ENCODE measurements at places on chromosomes 6 and 20. TPM values are rescaled to one million over a fixed set of nuclear protein-coding genes. Genes with fewer than 3 reads are reported as not detected.

The PNPLA1 gene
- 2.2 TPM for polyA plus RNA-seq

The PRDM13 gene
- polyA plus RNA-seq, result not detected

The ARMH2 gene
- not detected for polyA plus RNA-seq

The NAPB gene
- polyA plus RNA-seq, result 5.0 TPM

The IL17F gene
- polyA plus RNA-seq, result not detected

The ZNF318 gene
- polyA plus RNA-seq, result 2.6 TPM

The POM121L2 gene
- polyA plus RNA-seq, result not detected

The ETV7 gene
- 7.1 TPM for polyA plus RNA-seq

The IL20RA gene
- 13.6 TPM for polyA plus RNA-seq

The SLC35A1 gene
- 7.8 TPM for polyA plus RNA-seq

The CST2 gene
- polyA plus RNA-seq, result not detected

The NOX3 gene
- polyA plus RNA-seq, result not detected

The RIPOR3 gene
- polyA plus RNA-seq, result 5.8 TPM

The OTOR gene
- polyA plus RNA-seq, result not detected
